ENCODE measurements at places on chromosomes 11 and 22.

- no peak for DNase-seq
Observed at GRCh38 chr11:110830747-110831146, 118.5 kb upstream of the ARHGAP20 start.

DNA sequence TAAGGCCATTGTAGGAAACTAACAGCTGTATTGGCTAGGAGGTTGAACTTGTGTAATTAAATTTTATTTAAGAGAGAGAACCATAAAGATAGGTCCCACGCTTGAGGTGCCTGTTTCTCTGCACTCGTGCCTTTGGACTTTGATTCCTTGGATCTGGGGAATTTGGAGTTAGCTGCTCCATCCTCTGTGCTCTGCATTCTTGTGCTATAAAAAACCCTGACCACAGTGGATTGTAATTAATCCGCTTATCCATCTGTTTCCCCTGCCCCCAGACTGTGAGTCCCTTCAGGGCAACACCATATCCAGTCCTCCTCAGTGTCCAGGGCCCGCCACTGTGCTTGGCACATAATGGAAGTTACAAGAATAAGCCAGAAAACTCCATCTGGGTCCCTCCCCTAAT, 169.8 kb downstream of the SPON1 start:
- no peak for DNase-seq

- no peak for DNase-seq
Observed at GRCh38 chr11:70916351-70916750, 336.0 kb downstream of the SHANK2 start.

DNA sequence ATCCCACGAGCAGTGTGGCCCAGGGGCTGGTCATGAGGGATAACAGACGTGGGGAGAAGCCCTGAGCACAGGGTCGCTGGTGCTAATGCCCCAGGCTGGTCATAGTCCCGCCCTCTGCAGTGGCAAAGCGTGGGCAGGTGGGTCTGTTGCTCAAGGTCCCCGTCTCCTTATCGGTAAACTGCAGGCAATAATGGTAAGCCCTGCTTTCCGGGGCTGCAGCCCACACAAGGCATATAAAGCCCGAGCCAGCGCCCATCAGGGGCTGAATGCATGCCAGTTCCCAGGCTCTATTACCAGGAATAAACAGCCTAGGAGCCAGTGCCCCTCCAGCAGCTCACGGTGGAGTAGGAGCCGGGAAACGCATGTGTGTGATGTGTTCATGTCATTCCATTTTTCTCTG, 261.0 kb downstream of the BRD1 start:
- no peak for DNase-seq

- no peak for DNase-seq
Observed at GRCh38 chr11:76234021-76234415, 27.7 kb upstream of the WNT11 start.

- peak; percentile 54 for DNase-seq
Observed at GRCh38 chr11:78645226-78646202, 70.8 kb upstream of the NARS2 start.

- DNase-seq = no peak
Observed at GRCh38 chr11:47532597-47533213, 20.2 kb downstream of the CELF1 start.

GRCh38 chr11:129291546-129291945, 84.1 kb upstream of the BARX2 start:
- no peak for DNase-seq

- DNase-seq = no peak
Observed at GRCh38 chr11:94705419-94705818, 62.7 kb upstream of the AMOTL1 start.
